HT1080 (cell line): ENCODE measurements at places on chromosomes 4 and X.

- DNase-seq = no peak
These were observed 11.1 kb downstream of the LEF1 start for GRCh38 chr4:108157655-108158054.

DNA sequence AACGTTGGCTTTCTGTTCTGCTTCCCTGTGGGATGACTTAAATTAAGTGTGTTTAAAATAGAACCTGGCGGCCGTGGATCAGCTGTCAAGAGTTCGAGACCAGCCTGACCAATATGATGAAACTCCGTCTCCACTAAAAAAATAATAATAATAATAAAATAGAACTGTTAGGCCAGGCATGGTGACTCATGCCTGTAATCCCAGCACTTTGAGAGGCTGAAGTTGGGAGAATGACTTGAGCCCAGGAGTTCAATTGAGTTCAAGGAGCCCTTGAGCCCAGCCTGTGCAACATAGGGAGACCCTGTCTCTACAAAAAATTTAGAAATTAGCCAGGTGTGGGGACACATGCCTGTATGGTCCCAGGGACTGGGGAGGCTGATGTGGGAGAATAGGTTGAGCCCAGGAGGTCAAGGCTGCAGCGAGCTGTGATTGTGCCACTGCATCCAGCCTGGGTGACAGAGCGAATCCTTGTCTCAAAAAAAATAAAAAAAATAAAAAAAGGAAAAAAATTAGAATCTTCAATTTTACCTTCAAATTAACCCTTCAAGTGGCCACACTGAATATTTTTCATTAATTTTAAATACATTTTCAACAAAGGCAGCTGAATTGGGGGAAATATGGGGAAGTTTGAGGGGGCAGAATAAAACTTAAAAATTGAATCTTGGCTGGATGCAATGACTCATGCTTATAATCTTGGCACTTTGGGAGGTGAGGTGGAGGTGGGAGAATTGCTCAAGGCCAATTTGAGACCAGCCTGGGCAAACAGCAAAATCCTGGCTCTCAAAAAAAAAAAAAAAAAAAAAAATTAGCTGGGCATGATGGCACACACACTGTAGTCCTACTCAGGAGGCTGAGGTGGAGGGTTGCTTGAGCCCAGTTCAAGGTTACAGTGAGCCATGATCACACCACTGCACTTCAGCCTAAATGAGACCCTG lies 31.8 kb upstream of the HSD17B13 start:
- peak; percentile 36 for DNase-seq

DNA sequence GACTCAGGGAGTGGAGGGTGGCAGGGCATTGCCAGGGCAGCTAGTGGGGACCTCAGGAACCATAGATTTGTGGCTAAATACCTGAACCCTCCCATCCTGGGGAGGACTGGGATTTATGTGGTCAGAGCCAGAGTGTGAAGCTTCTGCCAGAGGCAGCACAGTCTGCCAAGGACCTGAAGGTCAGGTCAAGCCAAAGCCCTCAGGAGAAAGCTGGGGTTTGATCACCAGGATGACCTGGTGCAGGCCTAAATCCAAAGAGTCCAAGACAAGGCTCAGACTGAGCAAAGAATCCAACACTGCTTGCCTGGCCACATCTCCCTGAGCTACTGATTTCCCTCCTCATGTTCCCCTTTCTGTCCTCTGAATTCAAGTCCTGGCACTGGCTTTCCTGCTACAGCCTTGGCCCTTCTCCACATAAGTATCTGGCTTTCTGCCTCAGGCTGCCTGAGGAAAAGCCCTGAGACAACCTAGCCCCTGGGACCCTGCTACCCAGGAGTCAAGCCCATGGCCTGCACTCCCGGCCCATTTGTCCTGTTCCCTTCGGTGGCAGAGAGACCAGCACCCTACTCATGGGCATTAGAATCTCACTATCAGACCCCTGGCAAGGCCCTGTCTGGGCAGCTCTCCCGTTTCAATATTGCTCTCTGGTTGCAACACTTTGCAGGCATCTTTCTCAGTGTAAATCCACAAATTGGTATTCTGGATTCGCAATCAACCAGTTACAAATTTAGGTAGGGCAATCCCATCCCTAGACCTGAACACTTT lies 39.3 kb upstream of the SLC25A43 start:
- no peak for DNase-seq

- no peak for DNase-seq
These were observed 57.2 kb upstream of the NPNT start for GRCh38 chr4:105838082-105838481.

DNA sequence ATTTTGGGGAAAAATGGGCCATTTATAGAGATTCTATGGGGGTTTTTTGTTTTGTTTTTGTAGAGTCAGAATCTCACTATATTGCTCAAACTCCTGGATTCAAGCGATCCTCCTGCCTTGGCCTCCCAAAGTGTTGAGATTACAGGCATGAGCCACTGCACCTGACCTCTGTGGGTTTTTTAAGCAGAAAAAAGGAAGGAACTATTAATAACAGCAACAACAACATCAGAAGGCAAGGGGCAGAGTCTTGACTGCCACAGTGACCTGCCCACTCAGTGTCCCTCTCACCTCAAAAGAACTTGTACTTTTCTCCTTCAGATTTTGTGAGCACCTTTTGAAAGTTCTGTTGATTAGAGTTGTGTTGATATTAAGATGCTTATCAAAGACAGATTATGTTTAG lies 48.1 kb downstream of the FNIP2 start:
- DNase-seq = no peak

- no peak for DNase-seq
These were observed 5.1 kb downstream of the AFF1 start for GRCh38 chr4:86939729-86940575.
